ENCODE measurements at places on chromosomes 12 and 14.

GRCh38 chr14:88823968-88824313 lies 510 bp upstream of the TTC8 start:
- no peak for DNase-seq

GRCh38 chr12:105992849-105993740 lies 145.7 kb downstream of the NUAK1 start:
- DNase-seq = no peak

GRCh38 chr12:102735104-102735503 lies 181.9 kb downstream of the PAH start:
- no peak for DNase-seq

DNA sequence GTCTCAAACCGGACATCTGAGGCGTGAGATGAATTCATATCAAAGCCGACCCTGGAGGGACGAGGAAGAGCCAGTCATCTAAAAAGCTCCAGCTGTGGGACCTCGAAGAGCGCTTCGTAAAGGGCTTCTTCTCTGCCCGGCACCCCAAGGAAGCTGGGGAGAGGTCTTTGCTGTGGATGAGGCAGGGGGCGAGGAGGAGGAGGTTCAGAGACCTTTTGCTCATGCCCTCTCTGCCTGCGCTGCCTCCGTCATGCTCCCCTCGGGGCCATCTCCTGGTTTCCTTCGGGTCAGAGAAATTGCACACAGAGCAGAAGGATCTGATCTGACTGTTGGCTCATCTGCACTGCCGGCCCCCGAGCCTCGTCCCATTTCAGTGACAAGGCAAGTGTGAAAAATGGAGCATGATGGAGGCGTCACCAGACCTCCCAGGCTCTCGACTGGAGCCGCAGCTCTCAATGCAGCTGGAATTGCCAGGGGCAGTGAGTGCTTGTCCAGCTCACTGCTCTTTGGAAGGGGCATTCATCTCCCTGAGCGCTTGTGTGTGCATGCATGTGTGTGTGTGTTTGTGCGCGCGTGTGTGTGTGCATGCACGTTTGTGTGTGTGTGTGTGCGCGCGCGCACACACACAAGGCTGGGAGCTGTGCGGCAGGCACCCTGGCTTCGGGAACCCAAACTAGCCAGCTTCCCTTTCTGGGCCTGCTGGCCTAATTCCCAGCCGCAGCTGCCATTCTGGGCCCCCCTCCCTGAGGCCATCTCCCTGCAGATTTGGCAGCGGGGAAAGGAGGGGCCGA lies 9.2 kb downstream of the CABP1 start:
- DNase-seq = no peak

- DNase-seq = no peak
Observed at GRCh38 chr12:126891789-126892188, 1375.2 kb upstream of the TMEM132C start.

DNA sequence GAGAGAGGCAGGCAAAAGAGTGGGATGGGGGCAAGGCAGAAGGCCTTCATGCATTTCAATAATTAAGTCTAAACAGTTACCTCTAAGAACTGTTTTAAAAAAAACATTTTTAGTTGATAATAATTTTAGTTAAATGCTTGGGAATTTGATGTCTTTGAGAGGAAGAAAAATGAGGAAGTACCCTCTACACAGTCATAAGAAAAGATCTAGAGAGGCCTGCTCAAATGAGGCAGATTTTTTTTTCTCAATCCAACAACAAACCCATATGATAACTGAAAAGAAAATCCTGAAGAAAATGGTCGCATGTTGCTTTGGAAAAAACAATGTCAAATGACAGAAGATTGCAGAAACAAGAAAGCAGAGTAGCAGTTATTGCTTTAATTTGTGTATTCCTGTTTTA lies 25.6 kb downstream of the SINHCAF start:
- no peak for DNase-seq

DNA sequence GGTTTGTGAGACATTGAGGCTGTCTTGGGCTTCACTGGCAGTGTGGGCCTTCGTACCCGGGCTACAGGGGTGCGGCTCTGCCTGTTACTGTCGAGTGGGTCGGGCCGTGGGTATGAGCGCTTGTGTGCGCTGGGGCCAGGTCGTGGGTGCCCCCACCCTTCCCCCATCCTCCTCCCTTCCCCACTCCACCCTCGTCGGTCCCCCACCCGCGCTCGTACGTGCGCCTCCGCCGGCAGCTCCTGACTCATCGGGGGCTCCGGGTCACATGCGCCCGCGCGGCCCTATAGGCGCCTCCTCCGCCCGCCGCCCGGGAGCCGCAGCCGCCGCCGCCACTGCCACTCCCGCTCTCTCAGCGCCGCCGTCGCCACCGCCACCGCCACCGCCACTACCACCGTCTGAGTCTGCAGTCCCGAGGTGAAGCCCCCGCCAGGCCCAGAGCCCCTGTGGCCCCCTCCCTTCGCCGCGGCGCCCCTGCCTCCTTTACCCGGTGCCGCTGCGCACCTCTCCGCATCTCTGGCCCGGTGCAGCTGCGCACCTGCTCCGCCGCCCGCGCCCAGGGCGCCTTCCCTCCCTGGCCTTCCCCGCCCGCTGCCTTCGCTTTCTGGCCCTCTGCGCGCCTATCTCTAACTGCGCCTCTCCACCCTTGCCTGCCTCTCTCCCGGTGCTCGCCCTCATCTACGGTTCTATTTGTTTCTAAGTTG lies at the start of gene ENO2:
ENO2 (plus strand) TSS at position 335 of the 701 bp plus-strand sequence. CDS start 1,253 bp downstream, outside the sequence.
- DNase-seq = peak; percentile 82

DNA sequence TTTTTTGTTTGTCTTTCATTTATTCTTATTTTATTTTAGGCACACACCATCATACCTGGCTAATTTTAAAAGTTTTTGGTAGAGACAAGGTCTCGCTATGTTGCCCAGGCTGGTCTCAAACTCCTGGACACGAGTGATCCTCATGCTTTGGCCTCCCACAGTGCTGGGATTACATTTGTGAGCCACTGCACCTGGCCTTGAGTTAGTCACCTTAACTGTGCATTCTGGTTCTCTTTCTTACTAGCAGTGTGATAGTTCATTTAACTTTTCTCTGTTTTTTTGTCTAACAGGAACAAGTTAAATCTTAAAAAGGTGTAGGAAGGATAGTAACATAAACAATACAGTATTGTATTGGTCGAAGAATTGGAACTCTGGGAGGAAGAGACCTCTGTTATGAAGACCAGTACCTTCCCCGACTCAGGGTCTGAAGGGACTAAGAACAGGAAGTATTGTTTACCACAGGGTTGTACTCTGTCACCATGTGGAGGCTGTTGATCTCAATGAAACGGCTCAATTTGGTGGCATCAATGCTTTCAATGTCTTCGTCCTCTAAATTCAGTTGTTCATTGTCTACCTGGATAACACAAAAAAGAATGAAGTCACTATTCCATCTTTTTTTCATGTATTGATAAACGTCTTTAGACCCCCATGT lies 17.7 kb downstream of the ERP27 start:
- no peak for DNase-seq

DNA sequence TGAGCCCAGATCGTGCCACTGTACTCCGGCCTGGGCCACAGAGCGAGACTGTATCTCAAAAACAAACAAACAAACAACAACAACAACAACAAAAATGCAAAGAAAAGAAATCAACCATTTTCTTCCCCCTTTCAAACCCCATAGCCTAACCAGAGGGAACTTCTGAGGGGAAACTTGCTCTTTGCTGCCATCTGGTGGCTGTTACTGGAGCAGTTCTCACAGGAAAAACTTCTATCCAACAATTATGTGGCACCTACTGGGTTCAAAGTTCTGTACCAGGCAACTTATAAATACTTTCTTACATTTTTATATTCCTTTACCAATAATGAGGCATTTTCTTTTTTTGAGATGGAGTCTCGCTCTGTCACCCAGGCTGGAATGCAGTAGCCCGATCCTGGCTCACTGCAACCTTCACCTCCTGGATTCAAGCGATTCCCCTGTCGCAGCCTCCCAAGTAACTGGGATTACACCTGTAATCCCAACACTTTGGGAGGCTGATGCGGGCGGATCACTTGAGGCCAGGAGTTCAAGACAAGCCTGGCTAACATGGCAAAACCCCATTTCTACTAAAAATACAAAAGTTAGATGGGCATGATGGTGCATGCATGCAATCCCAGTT lies 50.9 kb upstream of the BICDL1 start:
- peak; percentile 69 for DNase-seq

DNA sequence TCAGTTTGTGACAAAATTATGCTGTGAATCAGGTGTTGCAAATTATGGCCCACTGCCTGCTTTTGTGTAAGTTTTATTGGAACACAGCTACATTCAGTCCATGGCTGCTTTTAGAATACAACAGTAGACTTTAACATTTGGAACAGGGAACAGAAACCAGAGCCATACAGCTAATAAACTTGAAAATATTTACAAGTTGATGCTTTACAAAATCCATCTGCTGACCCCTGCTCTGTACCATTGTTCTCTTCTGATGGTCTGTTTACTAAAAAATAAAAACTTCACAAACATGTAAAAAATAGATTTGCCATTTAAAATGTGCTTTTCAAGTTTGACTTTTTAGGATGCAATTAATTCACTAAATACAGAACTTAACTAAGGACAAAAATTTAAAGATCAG lies 20.8 kb downstream of the PSMA3 start:
- no peak for DNase-seq

DNA sequence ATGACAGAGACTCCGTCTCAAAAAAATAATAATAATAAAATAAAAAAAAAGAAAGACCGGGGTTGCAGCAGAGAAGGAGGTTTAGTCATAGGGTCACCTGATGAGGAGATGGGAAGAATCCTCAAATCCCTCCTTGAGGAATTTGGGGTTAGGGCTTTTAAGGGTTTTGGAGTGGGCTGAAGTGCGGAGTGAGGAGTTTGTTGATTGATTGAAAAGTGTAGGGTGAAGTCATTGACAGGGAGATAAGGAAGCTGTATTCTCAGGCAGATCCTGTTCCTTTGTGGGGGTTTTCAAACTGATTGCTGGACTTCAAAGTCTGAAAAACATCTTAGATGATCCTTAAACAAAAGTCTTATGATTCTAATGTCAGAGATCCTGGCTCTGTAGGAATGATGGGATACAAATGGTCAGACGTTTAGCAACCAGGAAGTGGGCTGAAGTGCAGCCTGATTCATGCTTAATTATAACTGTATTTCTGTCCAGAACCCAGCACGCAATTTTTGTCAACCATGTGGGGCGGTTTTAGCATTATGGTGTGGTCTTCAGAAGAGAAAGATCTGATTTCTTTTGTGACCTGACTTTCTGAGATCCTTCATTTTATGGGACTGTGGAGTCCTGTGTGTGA lies 16.0 kb downstream of the FNTB start:
- DNase-seq = no peak

DNA sequence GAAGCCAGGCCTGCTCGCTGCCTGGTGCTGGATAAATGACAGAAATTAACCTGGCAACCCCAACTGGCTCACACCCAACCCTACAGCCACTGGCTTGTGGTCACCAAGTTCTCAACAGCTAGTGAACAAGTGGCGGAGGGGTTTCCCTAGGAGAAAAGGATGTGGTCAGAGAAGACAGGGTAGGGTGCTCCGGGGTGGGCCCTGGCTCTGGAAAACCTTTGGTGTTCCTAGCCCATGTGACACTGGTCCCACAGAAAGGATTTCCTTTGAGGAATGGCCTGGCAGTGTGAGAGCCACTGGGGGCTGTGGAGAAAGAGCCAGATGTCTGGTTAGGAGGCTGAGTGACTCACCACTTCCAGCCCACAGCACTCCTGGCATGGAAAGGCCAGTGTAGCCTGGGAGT lies 8.7 kb downstream of the SYNE3 start:
- DNase-seq = no peak

- no peak for DNase-seq
Observed at GRCh38 chr12:52074971-52075724, 4.4 kb upstream of the SMIM41 start.

Data from effector CD4-positive, alpha-beta T cell (primary cell).